ENCODE measurements at places on chromosomes 7 and 10.

DNA sequence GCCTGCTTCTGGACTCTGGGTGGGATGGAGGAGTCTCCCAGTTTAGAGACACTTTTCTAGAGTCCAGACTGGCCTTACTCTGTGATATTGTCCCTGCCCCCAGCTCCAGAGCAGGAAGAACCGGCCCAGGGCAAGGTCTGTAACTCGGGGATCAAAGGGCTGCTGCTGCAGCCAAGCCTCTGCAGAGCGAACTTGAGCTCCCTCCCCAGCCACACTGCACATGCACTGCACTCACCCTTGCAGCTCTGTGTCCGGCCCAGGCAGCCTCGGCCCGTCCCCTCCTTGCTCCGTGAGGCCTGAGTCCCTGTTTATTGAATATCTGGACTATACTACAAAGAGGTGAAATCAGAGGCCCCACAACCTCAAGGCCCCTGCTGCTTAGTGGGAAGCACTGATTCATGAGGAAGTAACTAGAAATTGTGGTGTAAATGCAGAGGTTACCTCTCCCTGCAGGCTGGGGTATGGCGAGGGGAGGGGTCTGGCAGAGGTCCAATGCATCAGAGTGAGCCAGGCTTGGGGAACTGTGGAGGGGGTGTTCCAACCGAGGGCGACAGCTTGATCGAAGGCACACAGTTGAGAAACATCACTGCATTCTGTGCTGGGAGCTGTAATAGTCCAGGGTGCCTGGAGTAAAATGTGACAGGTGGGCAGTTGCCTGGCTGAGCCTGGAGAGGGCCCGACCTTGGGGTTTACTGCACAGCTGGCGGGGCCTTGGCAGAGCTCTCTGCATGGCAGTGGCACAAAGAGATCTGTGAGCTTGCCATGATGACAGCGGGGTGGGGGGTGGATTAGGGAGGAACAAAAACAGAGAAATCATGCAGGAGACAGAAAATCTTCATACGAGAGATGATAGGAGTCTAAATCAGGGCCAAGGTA is 49.1 kb downstream of the AOC1 start:
- DNase-seq, result no peak

DNA sequence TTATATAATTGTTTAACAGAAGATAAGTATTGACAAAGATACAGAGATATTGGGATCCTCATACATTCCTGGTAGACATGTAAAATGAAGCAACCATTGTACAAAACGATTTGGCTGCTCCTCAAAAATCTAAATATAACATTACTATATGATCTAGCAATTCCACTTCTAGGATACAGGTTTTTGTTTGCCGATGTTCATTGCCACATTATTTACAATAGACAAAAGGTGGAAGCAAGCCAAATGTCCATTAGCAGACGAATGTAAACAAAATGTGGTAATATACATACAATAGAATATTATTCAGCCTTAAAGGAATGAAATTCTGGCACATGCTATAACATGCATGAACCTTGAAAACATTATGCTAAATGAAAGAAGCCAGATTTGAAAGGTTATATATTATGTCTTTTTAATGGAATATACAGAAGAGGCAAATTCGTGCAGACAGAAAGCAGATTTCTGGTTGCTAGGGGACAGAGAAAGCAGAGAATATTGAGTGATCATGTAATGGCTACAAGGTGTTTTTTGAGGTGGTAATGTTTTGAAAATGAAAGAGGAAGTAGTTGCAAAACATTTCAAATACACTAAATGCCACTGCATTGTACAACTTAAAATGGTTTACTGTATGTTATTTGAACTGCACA is 44.9 kb downstream of the POLR1F start:
- DNase-seq, result no peak

DNA sequence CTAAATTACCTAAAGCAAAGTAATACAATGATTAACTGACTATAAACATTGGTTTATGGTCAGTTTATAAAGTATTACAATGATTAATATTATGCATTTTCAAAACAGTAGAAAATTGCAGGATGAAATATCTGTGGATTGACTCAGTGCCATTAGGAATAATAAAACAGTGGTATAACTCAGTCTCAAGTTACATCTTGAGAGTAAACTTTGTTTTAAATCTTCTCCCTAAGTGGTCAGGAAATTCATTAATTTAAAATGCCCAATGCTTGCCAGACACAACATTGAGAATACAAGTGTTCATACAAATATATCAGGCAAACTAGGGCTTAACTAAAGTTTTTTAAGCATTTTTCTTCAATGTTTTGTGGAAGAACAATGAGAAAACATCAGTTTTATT is 257.8 kb downstream of the ETV1 start:
- DNase-seq, result no peak

DNA sequence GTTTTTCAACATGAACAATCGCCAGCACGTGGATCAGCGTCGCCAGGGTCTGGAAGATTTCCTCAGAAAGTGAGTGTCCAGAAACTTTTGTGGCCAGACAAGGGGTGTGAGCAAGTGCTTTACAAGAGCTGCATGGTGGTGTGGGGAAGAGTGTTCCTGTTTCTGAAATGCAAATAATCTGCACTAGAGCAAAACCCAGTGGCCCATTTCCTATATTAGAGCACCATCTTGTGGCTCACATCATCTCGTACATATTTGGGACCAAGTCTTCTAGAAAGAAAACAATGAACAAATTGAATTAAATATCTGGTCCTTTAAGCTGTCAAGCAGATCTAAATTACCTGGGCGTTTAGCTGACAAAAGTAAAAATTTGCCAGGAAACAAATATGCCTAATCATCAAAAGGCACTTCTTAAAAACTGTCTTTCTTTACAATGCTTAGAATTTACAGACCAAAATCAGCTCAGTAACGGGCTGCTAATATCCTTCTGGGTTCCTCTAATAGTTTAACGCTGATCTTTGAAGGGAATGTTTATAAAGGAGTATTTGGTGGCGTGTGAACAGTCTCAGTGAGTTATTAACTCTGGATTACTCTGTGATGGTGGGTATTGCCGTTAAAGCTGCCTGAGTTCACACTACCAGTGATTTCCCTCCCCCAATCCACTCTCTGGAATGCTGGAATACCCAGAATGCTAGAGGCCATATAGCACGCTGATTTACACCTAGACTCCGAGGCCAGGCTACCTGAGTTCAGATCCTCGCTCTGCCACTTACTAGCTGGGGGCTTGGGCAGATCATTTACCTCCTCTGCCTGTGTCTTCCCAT is 73.6 kb downstream of the SNX10 start:
- peak; percentile 71 for DNase-seq

GRCh38 chr7:134450294-134451000 is 8.5 kb downstream of the AKR1B1 start:
- DNase-seq, result no peak

GRCh38 chr7:122883049-122883680 is 3.1 kb downstream of the CADPS2 start:
- no peak for DNase-seq

DNA sequence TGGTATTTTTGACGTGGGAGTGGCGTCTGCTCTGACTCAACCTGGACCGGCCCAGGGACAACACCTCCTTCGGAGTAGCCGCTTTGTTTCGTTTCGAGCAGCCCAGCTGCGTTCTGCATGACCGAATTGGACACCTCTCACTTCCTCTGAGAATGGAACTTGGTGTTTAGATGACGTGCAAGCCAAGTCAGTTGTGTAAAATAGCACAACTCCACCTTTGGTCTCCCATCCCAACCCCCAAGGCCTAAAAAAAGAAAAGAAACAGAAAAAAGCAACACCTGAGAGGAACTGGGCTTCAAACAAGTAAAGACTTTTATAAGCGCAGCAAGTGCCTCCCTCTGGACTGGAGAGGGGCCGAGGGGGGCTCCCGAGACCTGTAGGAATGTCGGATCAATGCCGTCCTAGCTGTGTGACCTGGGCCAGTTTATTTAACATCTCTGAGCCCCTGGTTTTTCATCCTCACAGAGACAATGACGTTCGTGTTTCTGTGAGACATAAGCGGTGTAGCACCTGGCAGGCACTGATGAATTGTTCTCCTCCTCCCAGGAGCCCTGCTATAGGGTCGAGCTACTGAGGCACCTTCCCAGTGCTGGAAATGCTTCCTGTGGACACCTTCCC is 52.0 kb upstream of the SMNDC1 start:
- peak; percentile 77 for DNase-seq

DNA sequence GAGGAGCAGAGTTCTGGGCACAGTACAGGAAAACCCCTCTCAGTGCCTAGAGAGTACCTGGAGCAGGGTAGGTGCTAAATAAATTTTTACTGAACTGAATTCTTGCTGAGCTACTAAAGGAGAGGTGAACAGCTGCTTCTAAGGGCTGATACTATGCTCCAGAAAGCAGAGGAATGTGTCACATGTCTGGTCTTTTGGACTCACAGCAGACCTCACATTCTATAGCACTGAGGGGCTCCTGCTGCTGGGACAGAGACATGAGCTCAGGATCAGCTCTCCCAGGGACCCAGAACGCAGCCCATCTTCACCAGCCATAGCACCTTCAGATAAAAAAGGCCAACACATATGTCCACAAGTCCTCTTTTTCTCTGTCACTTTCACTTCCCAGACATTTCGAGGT is 133.0 kb upstream of the KLF14 start:
- DNase-seq, result no peak

GRCh38 chr7:100175296-100175935 is 1.8 kb downstream of the GPC2 start:
- DNase-seq, result no peak

DNA sequence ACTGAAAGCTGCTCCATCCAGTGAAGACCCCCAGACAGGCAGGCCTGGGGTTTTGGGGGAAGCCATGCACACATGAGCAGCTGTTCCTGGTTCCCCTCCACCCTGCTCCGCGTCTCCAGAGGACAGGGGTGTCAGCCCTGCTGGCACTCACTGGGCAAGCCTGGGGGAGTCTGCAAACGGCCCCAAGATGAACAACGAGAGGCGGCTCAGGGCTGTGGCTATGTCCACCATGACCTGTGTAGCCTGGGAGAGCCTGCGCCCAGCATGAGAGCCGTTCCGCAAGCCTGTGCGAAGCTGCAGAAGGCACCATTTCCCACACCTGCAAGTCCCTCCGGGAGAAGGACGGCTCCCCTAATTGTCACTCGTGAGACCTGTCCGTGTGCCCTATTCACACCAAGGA is 59.5 kb downstream of the DPYSL4 start:
- DNase-seq, result no peak

- DNase-seq, result no peak
Measured at GRCh38 chr10:28254290-28254985, 48.4 kb downstream of the MPP7 start.

- DNase-seq, result no peak
Measured at GRCh38 chr10:57977262-57977661, 290.4 kb downstream of the IPMK start.

DNA sequence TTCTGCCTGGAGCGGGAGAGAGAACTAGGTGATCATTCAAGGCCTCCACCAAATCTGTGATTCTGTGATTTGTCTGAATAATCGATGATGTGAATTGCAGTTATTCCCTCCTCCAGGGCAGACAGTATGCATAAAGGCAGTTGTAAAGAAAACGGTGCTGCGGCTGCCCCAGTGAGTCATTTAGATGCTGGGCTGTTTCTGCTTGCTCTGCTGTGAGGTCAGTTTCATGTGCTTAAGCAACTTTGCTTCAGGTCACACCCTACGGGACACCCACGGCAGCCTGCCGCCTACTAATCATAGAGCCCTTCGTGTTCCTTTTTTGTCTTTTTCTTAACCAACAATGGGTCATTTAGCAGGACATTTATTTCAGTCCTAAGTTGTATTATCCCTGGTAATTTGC is 158.1 kb upstream of the PITRM1 start:
- DNase-seq, result no peak

DNA sequence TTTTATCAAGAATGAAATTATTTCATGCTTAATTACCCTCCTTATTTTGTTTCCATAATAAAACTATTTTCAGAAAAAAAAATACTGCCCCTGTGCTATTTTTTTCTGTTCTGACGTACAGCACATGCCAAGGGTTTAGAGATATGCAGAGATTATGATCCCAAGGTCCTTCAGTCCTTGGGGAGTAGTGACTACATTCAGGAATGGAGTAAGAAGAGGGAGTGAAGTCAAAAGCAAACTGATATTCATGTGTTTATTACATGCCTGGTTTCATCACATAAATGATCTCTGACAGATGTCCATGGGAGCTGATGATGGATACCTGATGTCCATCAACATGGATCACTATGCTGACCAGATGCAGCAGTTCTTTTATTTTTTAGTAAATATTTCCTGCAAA is 17.2 kb downstream of the AKAP9 start:
- no peak for DNase-seq

DNA sequence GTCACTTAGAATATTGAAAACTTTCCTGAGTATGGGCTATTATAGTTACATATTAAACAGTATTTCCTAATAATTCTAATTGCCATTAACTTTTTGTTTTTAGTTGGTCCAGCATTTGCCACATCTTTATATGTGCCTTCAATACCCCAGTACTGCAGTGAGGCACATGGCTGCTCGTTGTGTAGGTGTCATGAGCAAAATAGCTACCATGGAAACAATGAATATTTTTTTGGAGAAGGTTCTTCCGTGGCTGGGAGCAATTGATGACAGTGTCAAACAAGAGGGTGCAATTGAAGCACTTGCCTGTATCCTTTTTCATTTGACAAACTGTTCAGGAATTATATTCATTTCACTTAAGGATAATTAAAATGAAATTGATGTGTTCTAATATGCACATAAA is 72.7 kb downstream of the BTAF1 start:
- no peak for DNase-seq

DNA sequence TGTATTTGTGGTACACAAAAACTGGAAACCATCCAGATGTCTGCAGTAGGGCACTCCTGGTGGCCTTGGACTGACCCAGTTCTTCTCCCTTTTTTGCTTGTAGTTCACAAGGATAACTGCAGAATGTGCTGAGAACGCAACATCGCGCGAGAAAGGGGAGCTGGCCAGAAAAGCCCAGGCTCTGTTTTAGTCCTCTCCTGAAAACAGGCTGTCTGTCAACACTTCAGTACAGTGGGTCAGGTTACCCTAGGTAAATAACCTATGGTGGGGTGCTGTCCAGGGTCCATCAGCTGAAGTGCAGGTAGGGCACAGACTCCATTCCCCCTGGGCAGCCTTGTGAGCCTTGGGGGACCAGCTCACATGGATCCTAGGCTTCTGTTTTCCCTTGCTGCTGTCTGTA is 495.8 kb downstream of the MDFIC start:
- DNase-seq, result no peak

DNA sequence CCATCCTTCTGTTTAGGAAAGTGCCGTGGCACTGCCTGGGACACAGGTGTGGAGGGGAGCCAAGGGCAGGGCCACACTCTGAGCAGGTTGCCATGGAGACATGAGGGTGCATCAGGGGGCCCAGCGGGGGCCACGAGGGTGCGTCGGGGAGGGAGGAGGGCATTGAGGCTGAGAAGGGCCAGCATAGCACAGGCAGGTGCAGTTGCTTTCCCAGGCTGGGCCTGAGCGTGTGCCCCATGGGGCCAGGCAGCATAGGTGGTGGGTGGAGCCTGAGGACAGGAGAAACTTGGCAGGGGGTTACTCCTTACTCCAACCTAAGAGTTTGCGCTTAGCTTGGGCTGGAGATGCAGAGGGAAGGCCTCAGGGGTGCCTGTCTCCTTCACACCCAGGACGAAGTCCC is 15.2 kb downstream of the YKT6 start:
- DNase-seq, result no peak
